Effector memory CD4-positive, alpha-beta T cell (primary cell): ENCODE measurements at places on chromosomes 6 and 20.

DNA sequence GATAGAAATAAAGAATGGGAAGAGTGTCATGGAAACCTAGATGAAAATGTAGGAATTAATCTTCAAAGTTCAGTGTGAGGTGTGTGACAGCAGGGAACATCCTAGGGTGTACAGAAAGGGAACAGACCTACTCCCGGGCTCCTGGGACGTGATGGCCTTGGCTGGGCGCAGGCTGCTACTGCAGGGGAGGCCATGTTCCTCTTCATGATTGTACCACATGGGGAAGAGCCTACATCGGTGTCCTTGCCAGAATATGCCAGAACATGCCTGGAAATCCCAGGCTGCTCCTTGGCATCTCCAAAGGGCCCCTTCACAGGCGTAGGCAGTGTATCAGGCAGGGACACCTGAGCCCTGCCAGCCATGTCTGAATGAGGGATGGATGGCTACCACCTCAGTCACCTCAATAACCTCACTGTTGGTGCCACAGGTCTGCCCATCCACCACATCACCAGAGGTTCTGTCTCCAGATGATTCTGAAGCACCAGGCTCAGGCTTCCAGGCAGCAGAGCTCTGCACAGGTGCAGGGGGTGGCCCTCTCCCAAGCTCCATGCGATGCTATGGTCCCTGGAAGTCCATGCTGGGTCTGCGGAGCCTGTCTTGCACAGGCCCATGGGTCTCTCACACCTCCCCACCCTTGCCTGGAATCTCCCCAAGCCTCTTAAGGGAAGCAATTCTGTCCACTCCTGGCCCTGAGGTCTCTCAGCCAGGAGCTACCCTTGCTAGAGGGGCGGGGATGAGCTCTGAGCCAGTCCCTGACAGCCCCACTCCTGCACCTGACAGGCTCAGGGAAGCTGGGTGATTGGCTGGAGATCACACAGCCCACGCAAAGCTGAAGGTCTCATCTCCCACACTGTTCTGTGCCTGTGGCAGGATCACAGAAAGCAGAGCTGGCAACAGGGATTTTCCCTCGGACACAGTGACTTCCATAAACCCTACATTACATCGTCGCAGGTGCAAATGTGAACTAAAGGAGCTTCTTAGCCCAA is 20.2 kb downstream of the RAMACL start:
- DNase-seq = no peak

DNA sequence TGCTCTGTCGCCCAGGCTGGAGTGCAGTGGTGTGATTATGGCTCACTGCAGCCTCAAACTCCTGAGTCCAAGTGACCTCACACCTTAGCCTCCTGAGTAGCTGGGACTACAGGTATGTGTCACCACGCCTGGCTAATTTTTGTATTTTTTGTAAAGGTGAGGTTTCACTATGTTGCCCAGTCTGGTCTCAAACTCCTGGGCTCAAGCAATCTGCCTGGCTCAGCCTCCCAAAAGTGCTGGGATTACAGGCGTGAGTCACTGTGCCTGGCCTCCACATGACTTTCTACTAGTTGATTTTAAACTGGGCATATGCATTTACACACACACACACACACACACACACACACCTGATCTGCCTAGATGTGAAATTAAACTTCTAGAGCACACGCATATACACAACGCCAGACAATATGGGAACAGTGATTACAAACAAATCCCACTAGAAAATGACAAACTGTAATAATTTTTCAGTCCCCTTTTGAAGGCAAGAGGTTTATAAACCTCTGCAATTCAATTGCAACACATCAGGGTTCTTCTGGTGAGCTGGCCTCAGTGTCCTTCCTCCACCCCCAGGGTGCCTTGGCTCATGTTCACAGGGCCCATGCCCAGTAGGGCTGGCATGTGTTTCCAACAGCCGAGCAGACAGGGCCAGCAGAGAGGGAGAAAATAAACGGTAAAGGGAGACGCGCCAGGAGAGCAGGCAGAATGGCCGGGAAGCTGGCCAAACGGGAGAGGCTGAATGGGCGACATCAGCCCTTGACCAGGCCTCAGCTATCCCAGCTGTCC is 31.2 kb downstream of the PARD6B start:
- no peak for DNase-seq

- DNase-seq = no peak
Measured at GRCh38 chr20:57193094-57193493, 73.3 kb downstream of the BMP7 start.

DNA sequence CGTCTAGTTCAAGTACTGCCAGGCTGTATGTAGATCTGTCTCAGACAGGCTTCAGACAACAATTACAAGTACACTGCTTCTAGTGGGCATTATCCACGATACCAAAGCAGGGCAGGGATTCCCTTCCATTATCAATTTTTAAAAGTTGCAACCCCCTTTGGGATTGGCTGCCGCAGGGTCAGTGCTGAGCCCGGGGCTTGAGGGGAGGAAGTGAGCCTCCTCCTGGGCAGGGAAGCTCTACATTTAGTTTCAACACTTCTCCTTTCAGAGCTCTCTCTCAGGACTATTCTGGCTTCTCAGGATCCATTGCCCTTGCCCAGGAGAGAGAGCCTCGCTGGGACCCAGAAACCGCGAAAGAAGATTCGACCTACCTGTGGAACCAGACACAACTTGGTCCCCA is 1.5 kb downstream of the HTR1B start:
- DNase-seq = no peak

GRCh38 chr6:155561257-155561965 is 105.8 kb upstream of the NOX3 start:
- DNase-seq = no peak

DNA sequence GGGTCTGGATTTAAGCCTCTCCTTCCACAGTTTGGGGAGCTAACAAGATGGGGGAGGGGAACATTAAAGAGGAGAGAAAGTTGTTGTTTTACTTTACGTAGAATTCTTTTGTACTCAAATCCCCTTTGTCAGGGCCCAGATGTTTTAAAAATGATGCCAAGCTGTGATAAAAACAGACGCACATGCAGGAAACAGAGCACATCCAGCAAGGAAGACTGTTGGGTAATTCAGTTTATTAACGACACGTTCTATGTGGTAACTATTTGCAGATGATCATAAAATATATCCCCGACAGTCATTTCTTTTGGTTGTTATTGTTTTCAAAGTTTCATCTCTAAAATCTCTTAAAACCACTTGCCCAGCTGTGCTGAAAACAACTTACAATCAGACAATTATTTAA is 307.0 kb upstream of the PRDM1 start:
- no peak for DNase-seq

DNA sequence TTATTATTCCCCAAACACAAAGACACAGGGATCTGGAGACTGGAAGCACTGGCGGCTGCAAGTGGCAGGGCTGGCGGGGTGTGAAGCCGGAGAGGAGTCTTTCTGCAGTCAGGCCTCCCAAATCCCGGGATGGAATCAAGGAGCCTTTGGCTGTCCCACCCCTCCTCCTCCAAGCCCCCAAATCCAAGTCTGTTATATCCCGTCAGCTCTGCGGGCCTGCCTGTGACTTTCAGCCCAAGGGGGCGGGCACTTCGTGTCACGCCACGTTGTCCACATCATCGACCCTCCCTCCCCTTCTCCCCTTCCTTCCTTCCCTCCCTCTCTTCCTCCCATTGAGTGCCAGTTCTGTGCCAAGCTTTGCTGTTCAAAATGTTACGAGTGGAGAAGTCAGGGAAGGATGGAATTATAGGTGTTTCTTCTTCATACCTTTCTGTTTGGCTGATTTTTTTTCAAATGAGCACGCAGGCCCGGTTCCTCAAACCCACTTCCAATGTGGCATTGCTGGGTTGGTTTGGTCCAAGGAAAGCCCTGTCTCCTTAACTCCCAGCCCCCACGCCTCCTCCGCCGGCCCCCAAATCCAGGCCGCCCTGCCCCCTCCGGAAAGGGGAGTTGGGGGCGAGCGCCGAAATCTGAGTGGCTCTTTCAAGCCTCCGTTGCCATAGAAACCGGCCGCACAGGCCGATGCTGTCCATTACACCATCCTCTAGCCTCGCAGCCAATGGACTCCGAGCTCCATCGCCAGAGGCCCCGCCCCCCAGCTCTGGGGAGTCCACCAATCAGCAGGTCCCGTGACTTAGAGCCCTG is 12.7 kb downstream of the ZCCHC3 start:
- DNase-seq = peak; percentile 65

GRCh38 chr6:22250486-22250885 is 46.4 kb downstream of the PRL start:
- no peak for DNase-seq

DNA sequence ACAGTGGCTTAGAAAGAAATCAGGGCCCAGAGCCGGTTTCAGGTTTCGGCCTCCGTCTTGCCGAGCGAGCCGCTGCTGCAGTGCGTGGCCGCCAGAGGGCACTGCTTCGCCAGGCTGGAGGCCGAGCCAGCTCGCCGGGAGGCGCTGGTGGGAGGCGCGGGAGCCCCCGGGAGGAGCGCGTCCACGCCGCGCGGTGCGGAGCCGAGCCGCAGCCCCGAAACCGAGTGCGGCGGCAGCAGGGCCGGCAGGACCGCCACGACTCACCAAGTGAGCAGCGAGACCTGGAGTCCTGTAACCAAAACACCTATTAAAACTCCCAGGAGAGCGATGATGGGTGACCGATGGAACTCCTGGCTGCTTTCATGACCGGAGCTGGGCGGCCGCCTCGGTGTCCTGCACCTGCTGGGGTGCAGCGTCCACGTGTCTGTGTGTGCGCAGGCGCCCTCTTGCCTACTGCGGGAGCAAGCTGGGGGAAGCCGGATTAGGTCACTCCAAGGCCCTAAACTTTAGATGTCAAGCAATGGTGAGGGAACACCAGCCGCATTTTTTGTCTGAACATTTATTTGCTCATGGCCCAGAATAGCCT is 186.9 kb upstream of the UST start:
- peak; percentile 47 for DNase-seq

- no peak for DNase-seq
Measured at GRCh38 chr20:48723308-48724264, 104.2 kb downstream of the PREX1 start.

- DNase-seq = no peak
Measured at GRCh38 chr20:7744411-7744810, 195.8 kb downstream of the HAO1 start.

GRCh38 chr6:9810286-9810685 is 604.6 kb downstream of the TFAP2A start:
- DNase-seq = no peak

- DNase-seq = no peak
Measured at GRCh38 chr20:23212464-23212995, 126.4 kb upstream of the CD93 start.
